ENCODE measurements at places on chromosomes 3 and 15.

DNA sequence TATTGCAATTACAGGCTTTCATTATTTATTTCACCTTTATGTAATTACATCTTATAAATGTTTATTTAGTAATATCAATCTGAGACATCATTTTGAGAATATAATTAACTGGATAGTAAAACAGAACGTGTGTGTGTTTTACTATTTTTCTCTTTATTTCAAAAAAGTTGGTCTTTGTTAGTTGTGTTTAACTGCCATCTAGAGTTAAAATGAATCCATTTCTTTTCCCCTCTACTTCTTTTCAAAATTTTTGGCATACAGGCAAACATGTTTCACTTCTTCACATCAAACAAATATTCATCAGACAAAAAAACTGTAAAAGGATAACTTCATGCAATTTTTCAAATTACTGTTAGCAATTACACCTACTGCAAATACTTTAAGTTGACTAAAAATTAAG, 61.1 kb downstream of the FEZF2 start:
- no peak for DNase-seq

GRCh38 chr15:66798426-66799061, 96.5 kb downstream of the SMAD6 start:
- DNase-seq: peak; percentile 36

- DNase-seq: no peak
Observed at GRCh38 chr3:159882367-159882766, 106.3 kb upstream of the IL12A start.

DNA sequence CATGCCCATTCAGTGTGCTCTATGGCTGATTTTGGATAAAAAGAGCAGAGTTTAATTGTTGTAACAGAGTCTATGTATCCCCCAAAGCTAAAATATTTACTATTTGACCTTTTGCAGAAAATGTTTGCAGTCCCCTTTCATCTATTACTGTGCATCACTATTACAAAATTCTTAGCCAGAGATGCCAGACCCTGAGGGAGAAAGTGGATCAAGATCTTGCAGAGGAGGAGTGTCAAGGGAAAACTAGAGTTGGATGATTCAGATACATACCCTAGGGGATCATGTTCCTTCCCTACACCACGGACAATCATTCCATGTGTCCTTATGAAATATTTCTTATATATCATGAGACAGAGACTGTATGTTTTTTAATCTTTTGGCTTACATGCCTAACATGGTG, 68.6 kb upstream of the TPRG1 start:
- no peak for DNase-seq

DNA sequence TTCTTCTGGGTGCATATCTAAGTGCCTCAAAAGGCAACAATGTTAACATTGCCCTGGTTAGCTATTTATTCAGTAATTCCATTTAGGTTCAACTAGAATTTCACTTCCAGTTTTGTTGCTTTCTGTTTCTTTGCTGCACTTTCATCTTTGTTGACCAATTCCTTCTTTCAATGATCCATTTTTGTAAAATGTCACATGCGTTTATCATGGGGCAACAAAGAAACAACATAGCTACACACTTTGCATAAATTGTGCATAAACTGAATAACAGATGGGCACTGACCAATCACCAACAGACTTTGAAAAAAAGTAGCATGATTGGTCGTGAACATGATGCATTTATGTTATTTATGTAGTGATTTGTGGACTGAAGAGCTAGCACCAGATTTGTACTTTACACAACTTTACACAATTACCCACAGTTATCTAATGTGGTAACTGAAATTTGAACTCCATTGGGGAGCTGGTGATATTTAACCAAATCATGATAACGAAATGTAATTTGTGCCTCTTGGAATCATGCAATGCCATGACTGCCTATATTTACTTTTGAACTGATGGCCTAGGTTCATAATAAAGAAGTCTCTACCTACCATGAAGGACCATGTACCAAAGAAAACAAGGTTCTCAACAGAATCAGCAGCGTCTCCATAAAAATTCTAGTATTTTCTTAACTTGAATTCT, 7.1 kb upstream of the CPOX start:
- no peak for DNase-seq

- no peak for DNase-seq
Observed at GRCh38 chr15:24943361-24943760, 11.4 kb upstream of the SNRPN start.

DNA sequence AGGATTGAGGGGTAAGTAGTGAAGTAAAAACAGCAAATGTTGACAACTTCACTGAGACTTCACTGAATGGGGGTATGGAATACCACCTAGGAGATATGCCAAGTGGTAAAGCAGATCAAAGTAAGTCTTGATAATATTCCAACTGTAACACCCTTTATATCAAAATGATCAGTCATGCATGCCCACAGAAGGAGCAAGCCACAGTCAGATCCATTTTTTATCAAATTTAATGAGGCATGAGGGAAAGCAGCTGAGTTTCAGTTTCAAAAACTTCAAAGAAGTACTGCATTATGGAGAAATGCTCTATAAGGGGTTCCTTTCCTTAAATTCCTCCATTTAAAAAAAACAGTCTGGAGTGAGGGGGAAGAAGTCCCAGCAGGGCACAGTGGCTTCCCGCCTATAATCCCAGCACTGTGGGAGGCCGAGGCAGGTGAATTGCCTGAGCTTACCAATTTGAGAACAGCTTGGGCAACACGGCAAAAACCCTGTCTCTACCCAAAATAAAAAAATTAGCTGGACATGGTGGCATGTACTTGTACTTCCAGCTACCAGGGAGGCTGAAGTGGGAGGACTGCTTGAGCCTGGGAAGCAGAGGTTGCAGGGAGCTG, 56.9 kb downstream of the TJP1 start:
- no peak for DNase-seq

GRCh38 chr3:61563313-61564271, 2.2 kb downstream of the PTPRG start:
- no peak for DNase-seq

GRCh38 chr3:62446337-62446940, 73.1 kb upstream of the FEZF2 start:
- DNase-seq: no peak

- DNase-seq: no peak
Observed at GRCh38 chr3:12395349-12396012, 88.8 kb upstream of the TSEN2 start.

DNA sequence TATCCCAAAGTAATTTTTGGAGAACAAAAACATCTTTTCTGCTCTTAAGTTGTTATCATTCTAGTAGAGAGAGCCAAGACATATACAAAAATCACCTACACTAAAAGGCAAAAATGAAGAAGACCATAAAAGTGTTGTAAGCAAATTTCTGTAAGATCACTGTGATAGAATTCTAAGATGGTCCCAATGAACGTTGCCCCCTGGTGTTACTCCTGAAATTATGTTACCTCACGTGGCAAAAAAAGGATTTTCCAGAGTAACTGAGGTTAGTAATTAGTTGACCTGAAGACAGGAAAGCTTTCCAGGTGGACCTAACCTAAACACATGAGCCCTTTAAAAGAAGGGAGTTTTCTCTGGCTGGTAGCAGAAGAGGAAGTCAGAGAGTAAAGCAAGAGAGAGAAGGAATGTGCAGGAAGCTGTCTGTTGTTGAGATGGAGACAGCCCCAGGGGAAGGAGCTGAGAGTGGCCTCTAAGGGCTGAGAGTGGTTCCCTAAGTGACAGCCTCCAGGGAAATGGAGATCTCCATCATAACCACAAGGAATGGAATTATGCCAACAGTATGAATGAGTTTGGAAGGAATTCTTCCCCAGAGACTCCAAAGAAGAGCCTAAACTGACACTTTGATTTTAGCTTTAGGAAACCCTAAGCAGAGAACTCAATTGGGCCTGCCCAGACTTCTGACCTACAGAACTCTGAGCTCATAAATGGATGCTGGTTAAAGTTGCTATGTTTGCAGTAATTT, 205.9 kb downstream of the CD47 start:
- no peak for DNase-seq

- no peak for DNase-seq
Observed at GRCh38 chr15:99324700-99325099, 73.4 kb downstream of the LRRC28 start.

- DNase-seq: no peak
Observed at GRCh38 chr3:128557531-128558280, 64.7 kb upstream of the GATA2 start.

DNA sequence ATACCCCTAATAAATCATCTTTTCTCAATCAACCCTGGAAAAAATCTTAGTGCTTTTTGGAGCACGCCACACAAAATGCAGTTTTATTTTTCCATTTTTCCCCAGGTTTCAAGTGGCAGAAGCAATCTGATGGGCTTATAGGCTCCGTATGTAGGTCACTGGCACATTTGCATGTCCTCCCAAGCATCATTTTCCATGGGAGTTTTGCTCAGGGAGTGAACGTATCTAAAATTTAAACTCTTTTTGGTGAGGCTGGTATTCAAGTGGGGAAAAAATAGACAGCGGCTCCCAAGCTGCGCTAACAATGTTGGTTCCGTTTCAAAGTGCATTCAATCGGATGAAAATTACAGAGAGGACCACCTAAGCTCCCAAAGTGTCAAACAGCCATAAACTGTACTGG, 233.4 kb downstream of the MEX3B start:
- DNase-seq: no peak

GRCh38 chr3:193240436-193240849, 579 bp upstream of the PLAAT1 start:
- DNase-seq: no peak

DNA sequence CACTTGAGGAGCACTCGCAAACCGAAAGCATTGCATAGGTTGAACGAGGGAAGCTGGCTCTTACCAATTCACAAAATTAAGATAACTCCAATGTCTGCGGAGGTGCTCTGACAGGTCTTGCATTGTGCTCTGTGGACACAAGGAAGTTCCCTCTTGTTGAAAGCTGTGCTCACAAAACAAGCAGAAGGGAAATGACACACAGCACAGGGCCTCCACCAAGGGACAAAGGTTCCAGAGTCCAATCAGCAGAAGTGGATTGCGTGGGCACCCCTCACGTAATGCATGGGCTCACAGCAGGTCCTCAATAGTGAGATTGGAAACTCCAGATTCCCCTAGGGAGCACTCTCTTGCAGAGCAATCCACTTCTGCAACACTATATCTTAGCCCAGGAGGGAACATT, 89.9 kb downstream of the ATP10A start:
- no peak for DNase-seq

DNA sequence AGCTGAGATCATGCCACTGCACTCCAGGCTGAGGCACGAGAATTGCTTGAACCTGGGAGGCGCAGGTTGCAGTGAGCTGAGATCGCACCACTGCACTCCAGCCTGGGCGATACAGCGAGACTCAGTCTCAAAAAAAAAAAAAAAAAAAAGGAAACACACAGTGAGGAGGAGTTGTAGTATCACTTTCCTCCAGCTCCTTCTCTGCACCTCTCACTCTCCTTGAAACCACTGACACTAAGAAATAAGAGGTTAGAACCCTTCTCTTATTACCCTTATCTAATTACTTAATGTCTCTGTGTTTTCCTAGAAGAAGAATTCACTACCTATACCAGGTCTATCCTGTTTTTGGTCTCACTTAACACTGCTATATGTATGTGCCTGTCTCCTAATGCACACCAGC, 31.7 kb downstream of the RAB27A start:
- no peak for DNase-seq

DNA sequence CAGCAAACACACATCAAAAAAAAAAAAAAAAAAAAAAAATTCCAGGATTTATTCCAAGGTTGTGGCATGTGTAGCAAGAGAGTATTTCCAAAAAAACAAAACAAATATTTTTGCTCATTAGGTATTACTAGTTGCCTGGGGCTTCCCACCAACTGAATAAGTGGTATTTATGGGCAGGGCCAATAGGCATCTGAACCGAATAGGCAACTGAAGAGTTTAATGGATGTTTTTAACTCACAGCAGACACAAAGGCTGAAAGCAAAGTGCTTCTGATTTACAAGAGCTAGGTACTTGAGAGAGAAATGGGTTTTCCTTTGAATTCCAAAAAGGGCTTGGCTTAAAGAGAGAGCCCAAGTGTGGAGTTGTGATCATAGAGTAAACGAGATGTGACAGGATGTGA, 21.4 kb downstream of the EIF4E3 start:
- no peak for DNase-seq

DNA sequence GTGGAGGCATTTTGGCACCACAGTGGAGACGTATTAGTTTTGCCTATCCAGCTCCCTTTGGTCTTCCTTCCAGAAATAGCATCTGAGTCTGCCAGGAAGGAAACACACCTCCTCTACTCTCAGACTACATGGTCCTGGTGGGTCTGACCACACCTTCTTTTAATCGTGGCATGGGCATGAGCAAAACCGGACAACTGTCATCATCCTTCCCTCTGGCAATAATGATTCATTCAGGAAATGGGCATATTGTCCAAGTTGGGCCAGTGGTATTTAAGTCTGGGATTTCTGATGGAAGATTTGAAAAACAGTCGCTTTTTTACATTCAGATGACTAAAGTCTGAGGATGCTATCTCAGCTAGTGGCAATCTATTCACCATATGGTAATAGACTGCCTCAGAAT, 601.0 kb upstream of the ADAMTS9 start:
- DNase-seq: no peak

DNA sequence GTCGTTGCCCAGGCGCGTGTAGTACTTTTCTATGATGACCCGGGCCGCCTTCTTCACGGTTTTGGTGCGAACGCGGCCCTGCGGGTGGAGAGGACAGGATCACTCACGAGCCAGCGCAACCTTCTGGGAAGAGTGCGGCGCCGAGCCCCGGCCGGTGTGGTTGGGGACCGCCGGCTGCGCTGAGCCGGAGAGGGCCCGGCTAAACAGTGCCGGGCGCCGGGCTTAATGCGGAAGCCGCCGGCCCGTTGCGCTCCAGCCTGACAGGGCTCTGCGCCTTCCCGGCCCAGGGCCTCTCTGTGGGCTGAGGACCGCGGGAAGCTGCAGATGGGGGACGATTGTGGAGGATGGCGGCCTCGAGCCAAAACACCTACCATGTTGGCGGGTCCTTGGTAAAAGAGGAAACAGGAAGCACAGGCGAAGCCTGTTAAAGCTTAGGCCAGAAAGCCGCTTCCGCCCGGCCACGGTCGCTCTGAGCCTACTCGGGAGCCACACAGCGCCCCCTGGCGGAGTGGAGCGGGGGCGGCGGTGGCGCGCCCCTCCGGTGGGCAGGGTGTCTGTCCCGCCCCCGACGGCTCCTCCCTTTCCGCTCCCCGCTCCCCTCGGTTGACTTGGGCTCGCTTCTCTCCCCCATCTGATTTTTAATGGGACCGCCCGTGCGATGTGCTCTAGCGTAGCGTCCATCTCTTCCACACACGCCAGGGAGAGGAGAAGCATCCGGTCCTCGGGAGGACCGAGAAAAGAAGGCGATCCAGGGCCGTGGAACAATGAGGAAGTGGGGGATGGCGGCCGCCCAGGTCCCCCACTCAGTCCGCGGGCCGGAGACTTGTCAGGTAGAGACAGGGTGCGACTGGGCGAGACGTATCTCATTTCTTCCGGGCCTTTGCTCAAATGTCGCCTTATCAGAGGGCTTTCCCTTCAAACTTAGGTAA, at the start of gene RPS17:
RPS17 (minus strand) TSS at position 403 of the 929 bp plus-strand sequence; CDS start at position 374, 29 bp downstream.
- DNase-seq: peak; percentile 97

- peak; percentile 38 for DNase-seq
Observed at GRCh38 chr15:99343881-99344551, 92.7 kb downstream of the LRRC28 start.

- no peak for DNase-seq
Observed at GRCh38 chr3:191020730-191021396, 158.4 kb upstream of the GMNC start.

- peak; percentile 99 for DNase-seq
Observed at GRCh38 chr15:90994417-90995311, at the start of gene PRC1. Gene PRC1 (minus strand): TSS chr15:90994535. CDS start chr15:90994417, 118 bp downstream.

GRCh38 chr3:193731656-193732055, 138.6 kb downstream of the OPA1 start:
- DNase-seq: no peak

All from Peyer's patch (tissue), 4 donors.